ENCODE measurements at places on chromosomes 7 and 10.
A peak's percentile ranks its signal among the peaks of the same experiment; 100 is the strongest.

- H3K36me3 ChIP-seq, result no peaks in the 10 kb centered on the region
- DNase-seq, result no peak
- H3K4me3 ChIP-seq, result no peak overlapping the region
Measured at GRCh38 chr7:84102213-84102612, 92.4 kb downstream of the SEMA3A start.

DNA sequence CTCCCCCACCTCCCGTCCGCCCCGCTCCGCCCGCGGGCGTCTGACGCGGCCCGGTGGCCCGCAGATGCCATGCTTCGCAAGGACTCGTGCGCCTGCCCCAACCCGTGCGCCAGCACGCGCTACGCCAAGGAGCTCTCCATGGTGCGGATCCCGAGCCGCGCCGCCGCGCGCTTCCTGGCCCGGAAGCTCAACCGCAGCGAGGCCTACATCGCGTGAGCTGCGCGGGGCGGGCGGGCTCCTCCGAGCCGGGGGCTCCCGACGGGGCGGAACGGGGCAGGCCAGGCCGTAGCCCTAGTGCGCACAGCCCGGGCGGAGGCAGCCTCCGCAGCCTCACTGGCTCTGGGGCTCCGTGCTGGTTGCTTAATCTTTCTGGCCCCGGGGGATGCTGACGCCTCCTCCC, 2.8 kb downstream of the ASIC3 start:
- peaks cover 6% of the 10 kb centered on the region for H3K4me1 ChIP-seq
- H3K36me3 ChIP-seq, result peaks cover 23% of the 10 kb centered on the region
- H3K4me3 ChIP-seq, result no peak overlapping the region
- DNase-seq, result peak; percentile 59
- H3K27ac ChIP-seq, result no peak overlapping the region
- peaks cover 11% of the 10 kb centered on the region for H3K27me3 ChIP-seq

DNA sequence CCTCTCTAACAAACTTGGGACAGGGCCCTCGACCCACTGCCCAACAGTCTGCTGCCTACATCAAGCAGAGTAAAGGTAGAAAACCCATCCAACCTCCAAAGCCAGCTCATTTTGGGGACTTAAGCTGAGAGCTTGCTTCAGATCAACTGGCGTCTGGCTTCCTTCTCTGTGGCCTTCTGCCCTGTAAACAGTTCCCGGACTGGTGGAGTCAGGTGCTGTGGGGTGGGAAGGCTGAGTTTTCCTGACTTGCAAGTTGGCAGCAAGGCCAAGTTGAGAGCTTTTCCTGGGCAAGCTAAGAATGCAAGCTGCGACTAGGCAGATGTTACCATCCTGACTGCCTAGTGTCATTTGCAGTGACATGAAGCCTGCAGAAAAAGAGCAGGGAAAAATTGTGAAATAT, 3.7 kb downstream of the GALNT17 start:
- no peak for DNase-seq
- H3K27me3 ChIP-seq, result peaks cover 36% of the 10 kb centered on the region
- H3K27ac ChIP-seq, result no peak overlapping the region
- H3K36me3 ChIP-seq, result no peaks in the 10 kb centered on the region

GRCh38 chr7:25381818-25382589, 153.7 kb upstream of the NPVF start:
- H3K4me3 ChIP-seq, result no peak overlapping the region
- no peak overlapping the region for H3K27ac ChIP-seq
- DNase-seq, result no peak
- H3K27me3 ChIP-seq, result no peaks in the 10 kb centered on the region
- H3K36me3 ChIP-seq, result no peaks in the 10 kb centered on the region

- H3K4me1 ChIP-seq, result peaks cover 6% of the 10 kb centered on the region
- no peak overlapping the region for H3K4me3 ChIP-seq
- no peak for DNase-seq
- H3K27me3 ChIP-seq, result no peaks in the 10 kb centered on the region
- H3K27ac ChIP-seq, result no peak overlapping the region
- no peaks in the 10 kb centered on the region for H3K36me3 ChIP-seq
Measured at GRCh38 chr10:132911786-132912097, 30.6 kb downstream of the CFAP46 start.

GRCh38 chr10:15802375-15802949, 57.8 kb downstream of the MINDY3 start:
- no peak overlapping the region for H3K27ac ChIP-seq
- H3K27me3 ChIP-seq, result no peaks in the 10 kb centered on the region
- H3K4me3 ChIP-seq, result no peak overlapping the region
- peaks cover 54% of the 10 kb centered on the region for H3K36me3 ChIP-seq
- no peaks in the 10 kb centered on the region for H3K4me1 ChIP-seq

DNA sequence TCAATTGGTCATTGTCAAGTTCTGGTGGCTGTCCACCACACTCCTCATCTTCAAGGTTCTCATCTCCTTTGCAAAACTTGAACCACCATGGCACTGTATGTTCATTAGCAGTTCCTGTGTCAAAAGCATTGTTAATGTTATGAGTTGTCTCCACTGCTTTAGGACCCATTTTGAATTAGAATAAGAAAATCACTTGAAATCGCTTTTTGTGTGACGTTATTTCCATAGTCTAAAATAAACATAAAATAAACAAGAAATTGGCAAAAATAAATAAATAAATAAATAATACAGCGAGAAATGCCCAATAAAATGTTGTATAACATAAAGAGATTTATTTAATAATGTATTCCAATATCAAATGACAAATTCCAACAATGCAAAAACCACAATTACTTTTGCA, 195.5 kb upstream of the CDC14C start:
- H3K27me3 ChIP-seq, result no peaks in the 10 kb centered on the region
- no peak for DNase-seq
- H3K4me3 ChIP-seq, result no peak overlapping the region
- H3K36me3 ChIP-seq, result no peaks in the 10 kb centered on the region
- H3K4me1 ChIP-seq, result no peaks in the 10 kb centered on the region
- no peak overlapping the region for H3K27ac ChIP-seq

DNA sequence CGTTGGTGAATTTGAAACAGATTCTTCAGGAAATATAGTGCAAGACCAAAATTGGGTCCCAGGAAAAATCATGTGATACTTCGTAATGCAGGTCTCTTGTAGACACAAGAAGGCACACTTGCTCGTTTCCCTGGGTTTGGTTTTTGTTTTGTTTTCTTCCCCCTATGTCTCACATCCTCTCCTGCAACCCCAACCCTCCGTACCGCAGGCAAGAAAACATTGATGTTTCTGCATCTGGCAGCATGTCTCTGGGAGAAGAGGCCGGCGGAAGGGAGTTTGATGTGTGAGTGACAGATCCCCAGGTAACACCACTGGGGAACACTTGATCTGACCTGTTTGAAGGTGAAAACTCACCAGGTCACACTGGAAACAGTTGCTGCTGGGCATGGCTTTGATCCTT, 718.5 kb downstream of the AUTS2 start:
- no peaks in the 10 kb centered on the region for H3K36me3 ChIP-seq
- H3K27me3 ChIP-seq, result no peaks in the 10 kb centered on the region
- H3K4me3 ChIP-seq, result no peak overlapping the region
- DNase-seq, result peak; percentile 47
- H3K4me1 ChIP-seq, result no peaks in the 10 kb centered on the region

GRCh38 chr7:2787251-2787951, 56.7 kb downstream of the GNA12 start:
- no peak overlapping the region for H3K4me3 ChIP-seq
- no peak for DNase-seq
- no peaks in the 10 kb centered on the region for H3K4me1 ChIP-seq
- H3K36me3 ChIP-seq, result peaks cover 56% of the 10 kb centered on the region
- H3K27me3 ChIP-seq, result no peaks in the 10 kb centered on the region

GRCh38 chr10:108562105-108562504, 1361.2 kb downstream of the XPNPEP1 start:
- H3K36me3 ChIP-seq, result no peaks in the 10 kb centered on the region
- no peak for DNase-seq
- H3K27ac ChIP-seq, result no peak overlapping the region
- peaks cover 7% of the 10 kb centered on the region for H3K4me1 ChIP-seq
- H3K4me3 ChIP-seq, result no peak overlapping the region
- no peaks in the 10 kb centered on the region for H3K27me3 ChIP-seq

GRCh38 chr7:111363099-111363498, 199.2 kb downstream of the IMMP2L start:
- no peak for DNase-seq
- H3K27ac ChIP-seq, result no peak overlapping the region
- no peak overlapping the region for H3K4me3 ChIP-seq
- no peaks in the 10 kb centered on the region for H3K27me3 ChIP-seq

DNA sequence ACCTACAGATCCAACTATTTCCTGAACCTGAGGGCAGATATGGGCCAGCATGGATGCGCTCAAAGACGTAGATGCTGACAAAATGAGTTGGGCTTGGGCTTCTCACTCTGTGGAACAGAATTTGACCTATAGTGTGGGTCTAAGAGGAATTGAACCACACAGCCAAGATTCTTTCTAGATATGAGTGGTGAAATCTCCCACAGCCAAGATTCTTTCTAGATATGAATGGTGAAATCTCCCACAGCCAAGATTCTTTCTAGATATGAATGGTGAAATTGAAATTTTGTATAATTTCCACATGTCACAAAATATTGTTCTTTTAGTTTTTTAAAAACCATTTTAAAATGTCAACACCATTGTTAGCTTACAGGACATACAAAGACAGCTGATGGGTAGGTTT, 215.4 kb upstream of the LRGUK start:
- no peak overlapping the region for H3K4me3 ChIP-seq
- H3K36me3 ChIP-seq, result no peaks in the 10 kb centered on the region
- H3K27ac ChIP-seq, result no peak overlapping the region
- no peaks in the 10 kb centered on the region for H3K4me1 ChIP-seq
- DNase-seq, result no peak

DNA sequence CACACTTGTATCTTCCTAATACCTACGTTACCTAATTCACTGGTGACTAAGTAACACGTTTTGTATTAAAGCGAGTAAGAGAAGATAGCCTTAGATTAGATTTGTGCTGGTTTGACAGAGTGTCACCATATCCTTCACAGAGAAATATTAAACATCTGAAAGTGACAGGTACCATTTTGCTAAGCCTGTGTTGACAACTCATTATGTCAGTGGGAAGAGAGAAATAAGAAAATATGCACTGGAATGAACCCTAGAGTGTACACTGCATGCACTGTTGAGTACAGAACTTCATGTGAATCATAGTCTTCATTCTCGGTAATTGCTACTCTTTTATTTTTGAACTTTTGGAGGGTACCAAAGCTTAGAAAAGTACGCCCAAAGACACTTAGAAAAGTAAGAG, 10.9 kb downstream of the PRKG1 start:
- H3K4me1 ChIP-seq, result peaks cover 21% of the 10 kb centered on the region
- H3K27me3 ChIP-seq, result no peaks in the 10 kb centered on the region
- no peak for DNase-seq
- H3K36me3 ChIP-seq, result no peaks in the 10 kb centered on the region

- H3K27me3 ChIP-seq, result no peaks in the 10 kb centered on the region
- H3K27ac ChIP-seq, result no peak overlapping the region
- H3K4me3 ChIP-seq, result no peak overlapping the region
- peak; percentile 44 for DNase-seq
- H3K36me3 ChIP-seq, result no peaks in the 10 kb centered on the region
Measured at GRCh38 chr10:44195112-44196007, 189.5 kb downstream of the CXCL12 start.

GRCh38 chr10:2414039-2414438, 653.3 kb upstream of the PFKP start:
- H3K27me3 ChIP-seq, result no peaks in the 10 kb centered on the region
- no peaks in the 10 kb centered on the region for H3K4me1 ChIP-seq
- no peak overlapping the region for H3K4me3 ChIP-seq
- H3K36me3 ChIP-seq, result no peaks in the 10 kb centered on the region
- DNase-seq, result no peak

GRCh38 chr7:7779888-7780287, 61.5 kb upstream of the RPA3 start:
- peaks cover 6% of the 10 kb centered on the region for H3K4me1 ChIP-seq
- no peak overlapping the region for H3K27ac ChIP-seq
- no peak overlapping the region for H3K4me3 ChIP-seq
- DNase-seq, result no peak
- H3K27me3 ChIP-seq, result no peaks in the 10 kb centered on the region
- H3K36me3 ChIP-seq, result no peaks in the 10 kb centered on the region

GRCh38 chr7:7018290-7018689, 164.1 kb upstream of the C1GALT1 start:
- no peak overlapping the region for H3K27ac ChIP-seq
- no peaks in the 10 kb centered on the region for H3K4me1 ChIP-seq
- H3K4me3 ChIP-seq, result no peak overlapping the region
- no peak for DNase-seq
- no peaks in the 10 kb centered on the region for H3K36me3 ChIP-seq
- no peaks in the 10 kb centered on the region for H3K27me3 ChIP-seq

- H3K27me3 ChIP-seq, result no peaks in the 10 kb centered on the region
- no peaks in the 10 kb centered on the region for H3K36me3 ChIP-seq
- no peaks in the 10 kb centered on the region for H3K4me1 ChIP-seq
- no peak overlapping the region for H3K27ac ChIP-seq
- no peak overlapping the region for H3K4me3 ChIP-seq
- DNase-seq, result no peak
Measured at GRCh38 chr10:123645016-123645415, 21.1 kb upstream of the GPR26 start.

Measured in stomach (tissue), 19 donors.